ENCODE measurements at places on chromosomes 2 and 18.

GRCh38 chr2:65291216-65292105, 63.8 kb downstream of the ACTR2 start:
- DNase-seq: no peak

GRCh38 chr2:11773747-11774525, 27.5 kb downstream of the LPIN1 start:
- no peak for DNase-seq

- no peak for DNase-seq
These were observed 13.0 kb downstream of the MCM6 start for GRCh38 chr2:135863233-135863632.

- no peak for DNase-seq
These were observed 37.1 kb downstream of the SH2D6 start for GRCh38 chr2:85455552-85456090.
